Fibroblast of mammary gland (primary cell): ENCODE measurements at places on chromosomes 3 and 15.

DNA sequence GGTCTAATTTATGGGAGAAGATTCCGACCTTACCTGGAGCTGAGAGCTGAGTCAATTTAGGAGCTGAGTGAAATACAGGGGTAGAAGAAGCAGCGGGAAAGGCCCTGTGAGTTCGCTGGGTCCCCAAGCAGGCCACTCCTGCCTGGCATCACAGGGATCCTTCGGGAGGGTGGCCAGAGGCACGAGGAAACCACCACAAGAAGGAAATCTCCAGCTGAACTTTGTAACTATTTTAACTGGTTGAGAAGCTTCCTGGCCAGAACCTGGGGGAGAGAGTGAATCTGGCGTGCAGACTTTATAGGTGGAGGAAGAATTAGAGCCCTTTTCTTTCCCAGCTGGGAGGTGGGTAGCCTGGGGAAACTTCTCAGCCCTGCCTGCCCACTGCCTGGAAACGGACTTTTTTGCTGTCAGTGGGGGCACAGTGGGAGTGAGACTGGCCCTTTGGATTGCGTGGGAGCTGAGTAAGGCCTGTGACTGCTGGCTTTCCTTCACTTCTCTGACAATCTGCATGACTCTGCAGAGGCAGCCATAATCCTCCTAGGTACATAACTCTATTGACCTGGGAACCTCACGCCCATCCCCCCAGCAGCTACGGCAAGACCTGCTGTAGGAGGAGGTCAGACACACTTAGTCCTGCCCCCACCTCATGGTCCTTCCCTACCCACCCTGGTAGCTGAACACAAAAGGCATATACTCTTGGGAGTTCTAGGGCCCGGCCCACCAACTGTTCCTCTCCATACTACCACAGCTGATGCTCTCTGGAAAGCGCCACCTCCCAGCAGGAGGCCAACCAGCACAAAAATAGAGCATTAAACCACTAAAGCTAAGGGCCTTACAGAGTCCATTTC is 340.7 kb downstream of the CNTN3 start:
- no peak for DNase-seq

DNA sequence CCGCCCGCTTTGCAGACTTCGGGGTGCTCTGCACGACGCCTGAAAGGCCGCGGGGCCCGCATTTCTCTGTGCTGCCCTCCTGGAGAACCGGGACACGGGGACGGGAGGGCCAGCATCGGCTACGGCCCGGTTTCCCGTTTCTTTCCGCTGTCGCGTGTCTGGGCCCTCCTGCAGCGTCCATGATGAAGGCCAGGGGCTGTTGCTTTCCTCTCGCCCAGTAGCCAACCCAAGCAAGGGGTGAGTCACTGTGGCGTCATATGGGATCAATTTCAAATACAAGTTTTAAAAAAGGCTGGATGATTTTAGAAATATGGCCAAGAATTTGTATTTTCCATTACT is 435 bp downstream of the SLC35G2 start:
- DNase-seq = peak; percentile 89

DNA sequence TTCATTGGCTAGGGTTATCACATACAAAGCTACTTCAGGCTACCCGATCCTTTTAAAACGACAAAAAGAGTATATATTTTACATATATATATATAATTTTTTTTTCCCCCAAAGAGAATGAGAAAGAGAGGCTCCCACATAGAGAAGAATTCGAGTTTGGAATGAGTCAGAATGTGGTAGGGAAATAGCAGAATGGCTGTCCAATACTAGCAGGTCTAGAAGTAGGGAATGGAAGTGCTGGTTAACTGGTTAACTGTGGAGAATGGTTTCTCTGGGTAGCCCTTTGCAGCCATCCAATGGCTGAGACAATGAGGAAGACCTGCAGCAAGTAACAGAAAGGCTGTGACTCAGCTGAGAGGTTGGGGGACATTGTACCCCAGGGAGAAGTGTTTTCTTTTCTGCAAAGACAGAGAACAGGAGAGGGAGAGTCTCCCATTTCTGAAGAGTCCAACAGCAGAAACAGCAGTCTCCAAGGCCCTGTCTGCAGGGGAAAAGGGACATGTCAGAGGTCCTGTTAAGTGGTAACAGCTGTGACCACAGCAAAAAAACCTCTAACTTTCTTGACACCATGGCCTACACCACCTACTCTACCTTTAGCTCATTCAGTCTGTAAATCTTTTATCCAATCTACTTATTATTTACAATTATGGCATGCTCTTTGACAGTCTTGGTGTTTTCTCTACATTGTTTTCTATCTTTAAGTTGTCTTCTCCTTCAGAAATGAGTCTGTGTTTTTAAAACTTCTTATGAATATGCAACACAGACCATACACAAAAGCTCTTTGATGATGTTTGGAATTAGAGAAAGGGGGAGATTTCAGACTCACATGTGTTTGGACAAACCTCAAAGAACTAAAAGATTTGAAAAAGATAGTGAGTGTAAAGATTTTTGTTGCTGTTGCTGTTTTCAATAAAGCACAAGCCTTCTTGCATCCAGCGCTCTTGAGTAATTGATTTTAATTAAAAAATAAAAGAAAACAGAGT is 116.1 kb upstream of the SLC7A14 start:
- peak; percentile 30 for DNase-seq

DNA sequence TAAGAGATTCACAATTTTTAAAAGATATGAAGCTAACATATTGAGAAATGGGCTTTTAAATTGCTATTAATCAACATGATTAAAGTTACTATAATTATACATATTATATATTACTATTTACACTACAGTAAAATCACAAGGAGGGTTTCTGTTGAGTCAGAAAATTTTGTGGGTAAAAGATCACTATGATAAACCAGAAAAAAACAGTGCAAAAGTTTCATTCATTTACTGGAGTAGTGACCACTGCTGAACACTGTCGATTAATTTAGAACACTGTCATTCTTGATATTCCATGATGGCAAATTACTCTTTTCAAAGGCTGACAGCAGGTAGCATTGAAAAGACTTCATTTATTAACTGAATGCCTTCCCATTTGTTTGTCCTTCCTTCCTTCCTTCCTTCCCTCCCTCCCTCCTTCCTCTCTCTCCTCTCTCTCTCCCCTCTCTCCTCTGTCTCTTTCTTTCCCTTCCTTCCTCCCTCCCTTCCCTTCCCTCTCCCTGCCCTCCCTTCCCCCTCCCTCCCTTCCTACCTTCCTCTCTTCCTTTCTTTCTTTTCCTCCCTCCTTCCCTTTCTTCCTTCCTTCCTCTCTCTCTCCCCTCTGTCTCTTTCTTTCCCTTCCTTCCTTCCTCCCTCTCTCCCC is 9.1 kb upstream of the RPL35A start:
- DNase-seq = no peak
